DMS153 (cell line): ENCODE measurements at places on chromosomes 2 and 18.

DNA sequence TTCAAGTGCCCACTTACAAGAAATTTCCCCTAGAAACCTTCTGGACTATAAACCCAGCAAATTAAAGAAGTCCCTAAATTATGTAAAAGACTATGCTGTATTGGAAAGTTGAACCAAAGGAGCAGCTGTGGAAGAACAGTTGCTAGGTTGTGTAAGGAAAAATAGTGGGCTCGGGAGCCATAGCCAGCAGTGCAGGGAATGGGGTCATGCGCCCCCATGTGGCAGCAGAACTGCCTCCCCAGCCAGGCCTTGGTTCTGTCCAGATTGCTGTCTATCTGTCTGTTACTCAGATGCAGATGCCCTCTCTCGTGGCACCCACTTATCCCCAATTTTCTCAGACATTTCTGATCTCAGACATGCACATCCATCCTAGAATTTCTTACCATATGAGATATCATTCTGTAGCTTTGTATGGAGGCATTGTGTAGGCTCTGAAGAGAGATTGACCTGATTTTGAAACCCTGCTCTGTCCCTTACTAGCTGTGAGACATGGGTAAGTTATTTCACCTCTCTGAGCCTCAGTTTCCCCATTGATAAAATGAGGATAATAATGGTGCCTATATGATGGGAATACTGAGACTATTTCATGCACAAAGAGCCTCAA, 258.3 kb downstream of the SS18 start:
- no peak for DNase-seq

DNA sequence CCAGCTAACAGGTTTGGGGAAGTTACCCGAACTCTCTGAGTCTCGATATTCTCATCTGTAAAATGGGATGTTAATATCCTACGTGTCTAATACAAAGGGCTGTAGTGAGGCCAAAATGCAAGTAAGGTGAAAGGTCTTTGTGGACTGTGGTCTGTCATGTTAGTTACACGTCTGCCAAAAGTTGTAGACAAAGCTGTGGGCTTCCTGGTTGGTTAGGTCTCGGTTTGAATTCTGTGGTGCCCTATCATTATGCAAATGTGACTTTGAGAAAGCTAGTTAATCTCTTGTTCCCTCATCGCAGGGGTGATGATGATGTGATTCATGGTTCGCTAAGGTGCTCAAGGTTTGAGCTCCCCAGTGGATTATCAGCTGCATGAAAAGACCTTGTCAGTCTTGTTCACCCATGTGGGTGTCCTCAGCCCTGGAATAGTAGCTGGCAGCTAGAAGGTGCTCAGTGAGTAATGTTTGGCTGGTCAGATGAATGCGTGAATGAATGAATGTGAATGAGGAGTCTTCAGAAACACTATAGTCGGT, 23.1 kb downstream of the TRIB2 start:
- no peak for DNase-seq

DNA sequence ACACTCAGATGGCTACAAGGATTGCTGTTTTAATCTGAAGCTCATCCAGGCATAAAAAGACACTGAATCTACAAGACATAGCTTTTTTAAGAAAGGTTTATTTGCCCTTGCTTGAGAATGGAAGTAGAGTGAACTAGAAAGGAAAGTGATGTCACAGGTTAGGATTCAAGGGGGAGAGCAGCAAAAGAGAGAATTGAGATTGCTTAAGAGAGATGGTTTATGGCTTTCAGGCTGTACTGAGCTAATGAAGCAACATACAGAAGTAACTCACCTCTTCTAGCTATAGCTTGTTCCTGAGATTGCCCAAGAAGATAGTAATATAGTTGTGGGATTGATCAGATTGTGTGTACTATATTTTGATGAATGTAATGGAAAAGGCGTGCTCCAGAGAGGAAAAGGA, 26.1 kb upstream of the ACVR2A start:
- DNase-seq = no peak

GRCh38 chr18:1805521-1805920, 765.8 kb downstream of the METTL4 start:
- DNase-seq = no peak

GRCh38 chr2:44655401-44655864, 286.1 kb upstream of the SIX3 start:
- no peak for DNase-seq

GRCh38 chr2:107719836-107720235, 106.9 kb upstream of the RGPD4 start:
- DNase-seq = no peak

- no peak for DNase-seq
Measured at GRCh38 chr2:140593132-140593531, 1537.7 kb downstream of the LRP1B start.

GRCh38 chr2:26807788-26808460, 22.1 kb downstream of the CENPA start:
- no peak for DNase-seq

DNA sequence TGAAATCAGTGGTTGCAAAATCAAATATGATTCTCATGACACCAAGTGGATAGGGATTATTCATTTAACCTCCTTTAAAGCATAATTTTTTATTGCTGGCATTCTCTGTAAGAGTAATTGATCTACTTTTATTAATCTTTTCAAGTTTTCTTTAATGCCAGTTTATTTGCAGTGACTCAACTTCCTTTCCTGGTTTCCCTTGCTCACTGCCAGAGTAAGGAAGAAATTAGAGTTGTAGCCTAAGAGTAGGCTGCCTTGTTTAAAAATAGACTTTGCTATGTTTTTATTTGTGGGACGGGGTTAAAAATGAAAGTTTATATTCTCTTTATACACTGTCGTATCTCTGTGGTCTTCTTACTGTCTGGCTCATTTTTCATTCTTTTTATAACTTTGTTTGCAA, 148.6 kb downstream of the WDR7 start:
- DNase-seq = no peak

DNA sequence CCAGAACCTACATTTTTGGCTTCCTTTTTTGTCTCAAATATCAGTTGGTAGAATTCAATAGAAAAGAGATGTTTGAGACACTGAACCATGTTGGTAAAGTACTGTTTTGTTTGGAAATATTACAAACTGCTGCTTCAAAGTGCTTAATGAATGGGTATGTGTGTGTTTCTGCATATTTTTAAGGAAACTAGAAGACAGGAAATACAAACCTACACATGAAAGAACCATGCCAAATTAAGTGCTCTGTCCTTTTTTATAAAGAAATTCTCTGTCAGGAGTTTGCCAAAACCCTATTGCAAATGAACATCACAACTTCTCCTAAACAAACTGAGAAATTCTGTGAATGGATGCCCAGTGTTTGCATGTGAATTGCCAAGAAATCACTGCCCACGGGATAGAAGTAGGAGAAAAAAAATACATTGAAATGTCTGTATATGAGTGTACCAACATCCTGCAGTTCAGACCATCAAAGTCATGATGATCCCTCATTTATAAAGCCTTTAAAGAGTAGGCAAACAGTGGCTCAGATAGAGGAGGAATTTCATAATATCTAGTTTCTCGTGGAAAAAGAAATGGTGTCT, 69.6 kb upstream of the RND3 start:
- DNase-seq = no peak

GRCh38 chr18:41655074-41655473, 300.0 kb upstream of the PIK3C3 start:
- no peak for DNase-seq
